ENCODE measurements at places on chromosomes 4 and X.
A peak's percentile ranks its signal among the peaks of the same experiment; 100 is the strongest.

- no peak for DNase-seq
Measured at GRCh38 chrX:154727871-154728270, 23.0 kb downstream of the GAB3 start.

DNA sequence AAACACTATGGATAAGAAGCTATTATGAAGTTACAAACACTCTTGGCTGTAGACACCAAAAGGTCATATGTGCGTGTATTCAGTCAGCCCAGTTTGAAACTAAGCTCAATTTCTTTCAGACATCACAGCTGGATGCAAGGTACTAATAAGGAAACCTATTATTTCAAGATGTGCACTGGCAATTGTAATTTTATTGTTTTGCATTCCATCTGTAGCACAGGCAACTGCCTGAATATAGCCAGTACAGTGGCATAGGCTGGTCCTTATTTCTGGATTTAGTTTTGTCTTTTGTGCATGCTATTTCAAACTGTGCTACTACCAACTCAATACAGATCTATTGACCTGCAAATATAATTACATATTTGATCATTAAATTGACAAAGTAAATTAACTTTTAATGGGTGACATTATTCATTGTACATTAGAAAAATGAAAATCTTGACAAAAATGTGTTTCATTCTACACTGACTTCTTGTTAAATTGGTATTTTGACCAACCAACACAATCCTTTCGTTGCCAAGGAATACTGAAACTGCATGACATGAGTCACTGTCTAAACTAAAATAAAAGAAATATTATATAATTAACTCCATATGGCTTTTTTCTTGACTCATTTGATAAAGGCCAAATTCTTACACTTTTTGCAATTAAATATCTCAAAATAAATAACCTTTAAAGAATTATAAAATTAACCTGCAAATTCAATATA lies 594.3 kb upstream of the ADGRL3 start:
- DNase-seq: no peak

DNA sequence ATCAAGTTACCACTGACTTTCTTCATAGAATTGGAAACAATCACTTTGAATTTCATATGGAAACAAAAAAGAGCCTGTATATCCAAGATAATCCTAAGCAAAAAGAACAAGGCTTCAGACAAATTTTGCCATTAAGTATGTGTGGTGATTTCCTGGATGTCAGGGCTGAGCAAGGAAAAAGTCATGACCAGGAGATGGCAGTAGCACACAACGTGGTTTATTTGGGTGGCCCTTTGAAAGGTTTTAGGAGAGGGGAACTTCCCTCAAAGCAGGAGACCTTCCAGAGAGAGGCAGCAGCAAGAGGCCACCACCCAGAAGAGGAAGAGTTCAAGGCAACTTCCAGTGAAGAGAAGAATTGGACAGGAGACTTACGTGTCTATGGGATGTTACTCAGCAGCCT lies 18.1 kb upstream of the ZXDB start:
- peak; percentile 3 for DNase-seq

DNA sequence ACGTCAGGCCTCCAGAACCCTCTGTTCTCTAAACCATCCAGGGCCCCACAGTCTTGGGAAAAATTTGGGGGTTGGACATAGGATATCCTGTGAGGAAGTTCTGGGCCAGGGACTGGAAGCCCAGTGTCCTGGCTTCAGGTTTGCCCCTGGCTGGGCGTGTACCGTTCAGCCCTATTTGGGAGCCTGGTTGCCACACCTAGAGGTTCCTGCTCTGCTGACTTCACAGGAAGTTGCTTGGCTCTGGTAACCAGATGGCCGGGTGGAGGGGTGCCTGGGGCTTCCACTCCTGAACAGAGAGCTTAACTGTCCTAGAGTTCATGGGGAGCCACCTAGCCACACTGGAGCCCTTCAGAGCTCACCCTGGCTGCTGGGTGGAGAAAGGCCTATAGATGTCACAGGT lies 1.1 kb downstream of the TAFAZZIN start:
- no peak for DNase-seq

- DNase-seq: no peak
Measured at GRCh38 chr4:153137159-153137558, 67.1 kb upstream of the TRIM2 start.

- no peak for DNase-seq
Measured at GRCh38 chr4:19711871-19712270, 539.8 kb upstream of the SLIT2 start.

DNA sequence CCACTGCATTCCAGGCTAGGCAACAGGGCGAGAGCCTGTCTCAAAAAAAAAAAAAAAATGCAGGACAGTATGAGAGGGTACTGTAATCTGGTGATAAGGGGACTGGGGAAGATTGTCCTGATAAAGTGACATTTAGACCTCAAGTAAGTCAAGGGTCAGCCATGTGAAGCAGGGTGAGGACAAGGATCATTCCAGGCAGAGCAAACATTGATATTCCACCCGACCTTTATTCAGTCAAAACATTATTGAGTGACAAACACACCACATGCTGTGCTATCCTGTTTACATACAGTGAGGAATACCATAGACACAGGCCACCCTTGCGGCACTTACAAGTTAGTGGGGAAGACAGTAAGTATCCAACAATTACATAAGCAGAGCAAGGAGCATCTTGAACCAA lies 64.4 kb downstream of the SLC9A6 start:
- DNase-seq: no peak

- no peak for DNase-seq
Measured at GRCh38 chr4:76943790-76944189, 5.8 kb upstream of the SEPTIN11 start.

Data from stimulated activated CD4-positive, alpha-beta T cell treated with anti-CD3 and anti-CD28 coated beads, Interleukin-4, amount 100 ng/mL, for 4 hours (primary cell).